ENCODE measurements at places on chromosomes 2 and 18. TPM values are rescaled to one million over a fixed set of nuclear protein-coding genes. Genes with fewer than 3 reads are reported as not detected.

The SMC6 gene
- total RNA-seq = 17.6 TPM

The CNTNAP5 gene
- not detected for total RNA-seq

The ASXL3 gene
- total RNA-seq = 0.13 TPM

The TCF23 gene
- total RNA-seq = not detected

The SFT2D3 gene
- total RNA-seq = 4.4 TPM

The GMCL1 gene
- 7.0 TPM for total RNA-seq

The NEB gene
- total RNA-seq = 0.53 TPM

The PDE1A gene
- total RNA-seq = 95.7 TPM

The RPIA gene
- total RNA-seq = 5.3 TPM

The MRPL33 gene
- total RNA-seq = 71.4 TPM

All from aortic smooth muscle cell (primary cell).